ENCODE measurements at places on chromosomes 3 and 15. TPM values are rescaled to one million over a fixed set of nuclear protein-coding genes. Genes with fewer than 3 reads are reported as not detected.

The IL5RA gene
- total RNA-seq, result not detected

The CHL1 gene
- not detected for total RNA-seq

The PIGX gene
- total RNA-seq, result 57.4 TPM

The GPR27 gene
- not detected for total RNA-seq

The SUSD5 gene
- 0.98 TPM for total RNA-seq

The TRIM69 gene
- total RNA-seq, result 37.2 TPM

The P2RY13 gene
- total RNA-seq, result not detected

The MED12L gene
- 0.15 TPM for total RNA-seq

The CNTN3 gene
- total RNA-seq, result not detected

The TRAIP gene
- 6.5 TPM for total RNA-seq

- DNase-seq, result no peak
These were observed 301.4 kb downstream of the CNTN6 start for GRCh38 chr3:1394188-1394587.

DNA sequence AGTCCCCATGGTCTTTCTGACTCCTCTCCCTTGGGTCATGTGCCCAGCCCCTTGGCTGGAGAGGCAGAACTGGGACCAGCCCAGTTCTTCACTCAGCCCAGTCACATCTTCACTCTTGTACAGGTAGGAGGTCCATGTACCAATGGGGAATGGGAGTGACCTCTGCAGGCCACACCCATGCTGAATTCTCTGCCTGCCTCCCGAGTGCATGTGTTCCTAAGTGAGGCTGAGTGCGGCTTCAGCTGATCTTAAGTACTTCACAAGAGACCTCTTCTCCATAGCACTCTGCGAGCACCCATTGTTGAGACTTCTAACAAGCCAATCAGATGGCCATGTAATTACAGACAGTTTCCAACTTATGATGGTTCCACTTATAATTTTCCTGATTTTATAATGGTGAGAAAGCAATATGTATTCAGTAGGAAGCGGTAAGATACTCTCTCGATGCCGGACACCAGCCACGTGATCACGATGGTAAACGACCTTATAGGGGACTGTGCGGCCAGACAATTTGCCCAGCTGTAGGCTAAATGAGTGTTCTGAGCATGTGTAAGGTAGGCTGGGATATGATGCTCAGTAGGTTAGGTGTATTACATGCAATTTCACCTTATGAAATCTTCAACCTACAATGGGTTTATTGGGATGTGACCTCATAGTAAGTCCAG lies 112.1 kb downstream of the KLF13 start:
- no peak for DNase-seq

- peak; percentile 9 for DNase-seq
These were observed 12.0 kb upstream of the ACAD9 start for GRCh38 chr3:128867200-128868125.

DNA sequence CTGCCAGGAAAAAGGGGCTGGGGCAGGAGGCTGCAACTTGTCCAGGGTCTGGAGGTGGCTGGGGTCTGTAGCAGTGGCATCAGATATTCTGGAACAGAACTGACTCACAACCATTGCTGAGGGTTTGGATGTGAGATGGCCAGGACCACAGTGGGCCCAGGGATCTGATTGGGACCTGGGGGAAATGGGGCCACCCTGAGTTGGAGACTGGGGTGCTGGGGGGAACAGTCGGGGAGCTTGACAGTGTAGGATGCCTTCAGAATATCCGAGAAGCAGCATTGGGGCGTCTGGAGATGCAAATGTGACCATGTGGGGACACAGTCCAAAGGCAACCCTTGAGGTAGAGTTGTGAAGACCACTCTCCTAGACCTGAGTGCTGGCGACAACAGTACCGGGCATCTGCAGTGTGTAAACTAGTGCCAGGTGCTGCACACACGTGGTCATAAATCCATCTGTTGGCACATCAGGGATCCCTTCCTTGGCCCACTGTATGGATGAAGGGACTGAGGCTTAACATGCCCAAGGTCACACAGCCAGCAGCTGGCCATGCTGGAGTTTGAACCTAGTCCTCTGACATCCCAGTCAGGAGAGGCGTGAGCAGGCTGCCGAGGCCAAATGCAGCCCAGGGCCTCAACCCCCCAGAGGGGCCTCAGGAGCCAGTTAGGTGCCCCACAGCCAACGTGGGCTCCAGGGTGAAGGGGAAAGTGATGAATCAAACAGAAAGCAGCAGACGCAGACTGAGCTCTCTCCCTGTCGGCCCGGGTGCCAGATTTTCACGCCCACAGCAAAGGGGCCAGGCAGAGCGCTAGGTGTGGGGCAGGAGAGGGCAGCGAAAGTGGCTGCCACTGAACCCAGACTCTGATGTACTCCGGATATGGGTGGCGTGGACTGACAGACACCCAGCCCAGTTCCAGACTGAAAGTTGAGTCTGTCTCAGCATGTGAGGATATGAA lies 18.8 kb downstream of the HEMK1 start:
- DNase-seq, result no peak

- DNase-seq, result peak; percentile 52
These were observed 20.7 kb upstream of the LPP start for GRCh38 chr3:188133219-188133618.

GRCh38 chr3:128801779-128802380 lies 75.9 kb downstream of the RAB7A start:
- DNase-seq, result no peak

- DNase-seq, result no peak
These were observed 704.2 kb downstream of the EDEM1 start for GRCh38 chr3:5891711-5892110.

DNA sequence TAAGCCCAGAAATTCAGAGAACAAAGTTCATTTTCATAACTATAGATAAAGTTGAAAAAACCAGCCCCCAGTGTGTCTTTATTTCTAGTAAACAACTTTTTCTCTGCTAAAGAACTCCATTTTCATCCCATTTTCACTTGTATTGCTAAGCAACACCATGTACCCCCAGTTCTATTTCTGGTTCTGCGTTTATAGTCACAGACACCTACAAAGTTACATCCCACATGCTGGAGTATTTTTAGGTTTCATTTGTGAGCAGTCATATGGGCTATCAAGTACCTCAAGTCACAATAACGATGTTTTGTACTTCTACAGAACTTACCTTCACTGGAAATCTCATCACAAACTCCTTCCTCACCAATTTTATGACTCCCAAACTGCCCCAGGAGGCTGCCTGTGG lies 236.5 kb downstream of the RSL24D1 start:
- DNase-seq, result no peak

DNA sequence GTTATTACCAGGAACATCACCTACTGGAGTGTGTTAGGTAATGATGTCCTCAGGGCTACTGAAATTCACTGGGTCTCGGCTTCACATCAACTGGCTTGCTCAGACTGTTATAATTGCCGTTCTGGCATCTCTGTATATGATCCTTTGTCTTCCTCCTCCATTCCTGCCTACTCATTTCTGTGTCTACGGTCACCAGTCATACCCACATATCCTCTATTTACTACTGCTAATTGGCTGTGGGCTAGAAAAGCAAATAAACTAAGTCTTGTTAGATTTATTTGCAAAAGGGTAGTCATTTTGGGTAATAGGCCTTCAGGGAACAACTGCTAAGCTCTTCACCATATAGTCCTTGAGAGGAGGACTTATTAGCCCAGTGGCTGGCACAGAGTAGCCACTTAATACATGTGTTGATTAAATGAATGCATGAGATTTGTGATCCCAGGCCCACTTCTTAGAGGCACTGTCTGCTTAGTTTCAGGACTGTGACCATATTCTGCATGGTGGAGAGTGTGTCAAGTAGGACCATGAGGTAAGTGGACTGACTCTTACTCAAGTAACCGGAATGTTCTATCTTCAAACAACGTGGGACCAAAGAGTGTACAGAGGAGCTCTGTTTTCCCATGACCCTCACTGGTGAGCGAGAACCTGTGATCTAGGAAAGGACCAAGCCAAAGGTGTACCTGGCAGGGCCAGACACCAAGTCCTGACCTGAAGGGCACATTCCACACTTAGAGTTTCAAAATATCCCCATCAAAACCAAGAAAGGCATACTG lies 13.2 kb downstream of the ZDHHC3 start:
- peak; percentile 68 for DNase-seq

DNA sequence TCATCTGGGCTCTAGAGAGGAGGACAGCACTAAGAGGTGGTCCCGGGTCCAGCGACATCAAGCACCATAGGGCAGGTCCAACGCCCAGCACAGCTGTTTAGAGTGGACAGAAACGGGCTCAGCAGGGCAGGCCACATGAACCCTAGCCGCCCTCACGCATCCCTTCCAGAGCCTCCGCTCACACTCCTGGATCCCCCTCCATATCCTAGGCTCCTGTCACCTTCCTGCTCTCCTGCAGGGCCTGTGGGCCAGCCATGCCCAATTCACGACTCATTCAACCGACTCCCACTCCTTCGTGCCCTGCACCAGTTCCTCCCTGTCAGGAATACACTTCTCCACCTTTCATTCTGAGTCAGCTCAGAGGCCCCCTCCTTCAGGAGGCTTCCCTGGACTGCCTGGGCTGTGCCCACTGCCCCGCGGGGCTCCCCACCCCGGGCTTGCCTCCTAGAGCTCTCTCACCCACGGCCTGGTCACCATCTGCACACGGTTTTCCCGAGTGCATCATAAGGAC lies 90.2 kb downstream of the LINGO1 start:
- peak; percentile 65 for DNase-seq

DNA sequence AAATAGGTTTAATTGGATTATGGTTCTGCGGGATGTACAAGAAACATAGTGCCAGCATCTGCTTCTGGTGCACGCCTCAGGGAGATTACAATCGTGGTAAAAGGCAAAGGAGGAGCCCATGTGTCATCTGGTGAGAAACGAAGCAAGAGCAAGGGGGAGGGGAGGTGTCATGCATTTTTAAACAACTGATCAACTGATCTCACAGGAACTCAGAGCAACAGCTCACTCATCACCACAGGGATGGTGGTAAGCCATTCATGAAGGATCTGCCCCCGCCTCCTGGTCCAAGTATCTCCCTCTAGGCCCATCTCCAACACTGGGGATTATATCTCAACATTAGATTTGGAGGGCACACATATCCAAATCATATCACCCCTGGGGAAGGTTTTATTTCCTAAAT lies 42.1 kb upstream of the FGF7 start:
- no peak for DNase-seq

DNA sequence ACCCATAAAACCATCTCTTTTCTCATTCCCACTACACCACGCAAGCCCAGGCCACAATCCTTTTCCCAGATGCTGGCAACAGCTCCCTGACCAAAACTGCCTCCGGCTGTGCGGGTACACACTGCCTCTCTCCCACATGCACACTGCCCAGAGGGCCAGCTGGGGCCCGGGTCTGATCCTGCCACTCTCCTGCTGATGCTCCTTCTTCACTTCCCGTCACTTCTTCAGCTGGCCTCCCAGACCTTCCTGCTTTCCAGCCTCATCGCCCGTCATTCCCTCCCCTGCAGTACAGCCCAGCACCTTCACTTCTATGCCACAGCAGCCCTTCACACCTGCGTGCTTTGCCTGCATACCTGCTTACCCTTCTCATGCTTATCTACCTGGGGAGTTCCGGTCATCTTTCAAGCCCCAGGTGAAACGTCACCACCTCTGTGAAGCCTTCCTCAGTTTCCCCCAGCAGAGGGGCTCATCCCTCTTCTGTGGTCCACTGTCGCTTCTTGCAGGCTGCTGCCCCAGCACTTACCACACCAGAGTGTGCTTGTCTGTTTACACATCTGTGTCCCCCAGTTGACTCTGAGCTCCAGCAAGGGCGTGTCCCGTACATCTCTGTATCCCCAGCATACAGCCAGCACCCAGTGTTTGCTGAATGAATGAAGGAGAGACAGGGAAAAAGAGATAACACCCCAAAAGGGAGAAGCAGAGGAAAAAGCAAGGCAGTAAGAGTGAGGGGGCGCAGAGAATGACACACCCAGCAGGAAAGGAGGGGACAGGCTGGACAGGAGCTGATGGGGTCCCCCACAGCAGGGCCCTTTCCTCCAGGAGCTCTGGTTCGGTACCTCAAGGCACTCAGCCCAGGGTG lies 22.2 kb downstream of the GRAMD2A start:
- DNase-seq, result peak; percentile 7

Measured in M059J (cell line).